ENCODE measurements at places on chromosomes 16 and 17.

DNA sequence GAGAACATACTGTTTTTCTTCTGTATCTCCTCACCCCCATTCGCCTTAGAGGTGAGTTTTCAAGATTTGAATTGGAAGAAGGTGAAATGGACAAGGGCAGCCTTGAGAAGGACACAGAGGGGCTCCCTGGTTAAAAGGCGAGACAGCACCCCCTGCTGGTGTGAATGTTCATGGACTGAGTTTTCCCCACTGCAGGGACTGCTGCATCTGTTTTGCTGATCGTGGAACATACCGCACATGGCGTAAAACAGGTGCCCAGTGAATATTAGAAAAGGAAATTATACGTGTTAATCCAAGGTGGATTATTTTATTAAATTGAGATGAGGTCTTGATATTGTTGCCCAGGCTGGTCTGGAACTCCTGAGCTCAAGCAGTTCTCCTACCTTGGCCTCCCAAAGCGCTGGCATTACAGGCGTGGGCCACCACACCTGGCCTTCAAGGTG lies 54.5 kb downstream of the NDE1 start:
- peak; percentile 57 for DNase-seq

- no peak for DNase-seq
Observed at GRCh38 chr16:31148281-31148728, 1.6 kb downstream of the PRSS36 start.

DNA sequence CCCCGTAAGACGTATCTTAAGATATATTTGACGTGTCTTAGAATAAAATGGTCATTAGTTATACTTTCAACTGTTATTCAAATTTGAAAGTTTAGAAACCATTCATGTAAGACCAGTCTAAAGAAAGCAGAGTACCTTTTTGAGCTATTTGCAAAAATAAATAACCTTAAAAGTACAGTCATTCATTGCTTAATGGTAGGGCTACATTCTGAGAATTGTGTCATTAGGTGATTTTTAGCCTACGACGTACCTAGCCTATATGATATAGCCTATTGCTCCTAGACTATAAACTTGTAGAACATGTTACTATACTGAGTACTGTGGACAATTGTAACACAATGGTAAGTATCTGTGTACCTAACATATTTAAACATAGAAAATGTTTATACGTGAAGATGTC lies 139.2 kb downstream of the PHKB start:
- DNase-seq: no peak

DNA sequence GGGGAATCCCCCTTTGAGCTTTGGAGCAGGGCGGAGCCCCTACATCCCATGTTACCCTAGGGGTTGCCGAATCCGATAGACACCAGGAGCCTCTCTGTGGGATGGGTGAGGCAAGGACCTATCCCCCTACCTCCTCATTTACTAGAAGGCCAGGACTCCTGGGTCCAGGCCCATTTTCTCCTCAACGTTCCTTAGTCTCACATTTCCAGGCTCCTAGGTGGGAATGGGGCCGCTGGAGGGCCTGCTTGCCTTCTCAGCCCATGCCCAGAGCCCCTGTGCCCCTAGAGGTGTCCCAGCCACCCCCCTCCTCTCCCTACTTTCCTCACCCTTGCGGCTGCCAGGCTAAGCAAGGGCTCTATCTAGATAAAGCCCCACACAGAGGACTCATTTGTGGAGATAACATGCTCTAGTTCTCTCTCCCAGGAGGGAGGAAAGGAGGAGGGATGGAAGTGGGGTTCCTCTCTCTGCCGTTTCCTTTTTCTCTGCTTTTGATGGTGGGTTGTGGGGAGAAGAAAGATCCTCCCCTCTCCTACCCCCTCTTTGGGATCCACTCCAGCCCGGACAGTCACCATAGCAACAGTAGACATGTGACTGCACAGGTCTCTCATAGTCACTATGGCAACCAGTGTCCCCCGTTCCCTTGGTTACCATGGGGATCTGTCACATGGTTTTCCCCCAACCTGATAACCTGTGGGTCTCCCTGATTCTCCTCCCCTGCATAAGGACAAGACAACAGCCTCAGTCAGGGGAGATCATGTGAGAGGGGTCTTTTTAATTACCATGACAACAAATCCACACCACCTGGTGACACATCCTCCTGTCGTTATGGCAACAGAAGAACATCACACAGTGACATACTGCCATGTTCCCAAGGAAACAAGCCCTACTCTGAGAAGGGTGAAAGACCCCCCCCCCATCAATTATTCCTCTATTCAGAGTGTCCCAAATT lies 5.2 kb downstream of the CACNA1G start:
- DNase-seq: no peak

DNA sequence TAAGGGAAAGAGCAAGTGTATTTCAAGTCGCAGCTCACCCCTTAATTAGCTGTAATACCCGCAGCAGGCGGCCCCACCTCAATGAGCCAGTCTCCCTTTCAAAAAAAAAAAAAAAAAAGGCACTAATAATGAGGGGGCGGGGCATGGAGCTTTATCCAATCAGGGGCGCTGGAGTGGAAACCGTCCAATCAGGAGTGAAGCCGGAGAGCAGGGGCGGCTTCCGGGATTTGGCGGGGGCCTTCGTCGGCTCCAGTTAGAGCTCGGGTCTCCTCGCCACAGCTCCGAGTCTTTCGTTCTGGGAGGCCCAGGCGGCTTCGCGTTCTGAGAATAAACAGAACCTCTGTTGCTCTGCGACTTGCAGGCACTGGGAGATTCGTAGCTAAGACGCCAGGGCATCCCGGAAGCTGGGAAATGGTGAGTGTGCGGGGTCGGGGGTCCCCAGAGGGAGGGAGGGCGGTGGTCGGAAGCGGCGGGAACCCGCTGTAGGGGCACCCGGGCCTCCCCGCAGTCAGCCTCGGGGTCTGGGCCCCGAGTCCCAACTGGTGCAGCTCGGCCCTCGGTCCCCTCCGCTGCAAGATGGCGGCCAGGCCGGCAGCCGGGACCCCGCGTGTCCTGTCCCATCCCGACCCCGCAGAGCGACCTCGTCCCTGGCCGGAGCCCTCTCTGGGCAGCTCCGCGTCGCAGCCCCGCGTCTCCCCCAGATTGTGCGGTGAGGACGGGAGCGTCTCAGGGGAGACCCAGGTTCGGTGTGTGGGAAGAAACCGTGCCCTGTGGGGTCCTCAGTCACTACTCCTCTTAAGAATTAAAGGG lies at the start of gene ZNF267:
Gene ZNF267, plus strand, starts transcription at position 252 of the 810 bp plus-strand sequence. Its CDS starts 160 bp downstream, at position 412.
- peak; percentile 87 for DNase-seq

DNA sequence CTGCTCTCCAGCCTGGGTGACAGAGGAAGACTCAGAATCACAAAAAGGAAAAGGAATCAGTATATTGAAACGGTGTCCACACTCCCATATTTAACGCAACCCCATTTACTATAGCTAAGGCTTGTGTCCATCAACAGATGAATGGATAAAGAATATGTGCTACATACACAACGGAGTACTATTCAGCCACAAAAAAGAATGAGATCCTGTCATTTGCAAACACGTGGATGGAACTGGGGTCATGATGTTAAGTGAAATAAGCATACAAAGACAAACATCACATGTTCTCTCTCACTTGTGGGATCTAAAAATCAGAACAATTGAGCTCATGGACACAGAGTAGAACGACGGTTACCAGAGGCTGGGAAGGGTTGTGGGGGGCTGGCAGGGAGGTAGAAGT lies 55.1 kb downstream of the ZNF778 start:
- DNase-seq: no peak

GRCh38 chr17:2693561-2694380 lies 17.8 kb downstream of the CLUH start:
- DNase-seq: no peak

DNA sequence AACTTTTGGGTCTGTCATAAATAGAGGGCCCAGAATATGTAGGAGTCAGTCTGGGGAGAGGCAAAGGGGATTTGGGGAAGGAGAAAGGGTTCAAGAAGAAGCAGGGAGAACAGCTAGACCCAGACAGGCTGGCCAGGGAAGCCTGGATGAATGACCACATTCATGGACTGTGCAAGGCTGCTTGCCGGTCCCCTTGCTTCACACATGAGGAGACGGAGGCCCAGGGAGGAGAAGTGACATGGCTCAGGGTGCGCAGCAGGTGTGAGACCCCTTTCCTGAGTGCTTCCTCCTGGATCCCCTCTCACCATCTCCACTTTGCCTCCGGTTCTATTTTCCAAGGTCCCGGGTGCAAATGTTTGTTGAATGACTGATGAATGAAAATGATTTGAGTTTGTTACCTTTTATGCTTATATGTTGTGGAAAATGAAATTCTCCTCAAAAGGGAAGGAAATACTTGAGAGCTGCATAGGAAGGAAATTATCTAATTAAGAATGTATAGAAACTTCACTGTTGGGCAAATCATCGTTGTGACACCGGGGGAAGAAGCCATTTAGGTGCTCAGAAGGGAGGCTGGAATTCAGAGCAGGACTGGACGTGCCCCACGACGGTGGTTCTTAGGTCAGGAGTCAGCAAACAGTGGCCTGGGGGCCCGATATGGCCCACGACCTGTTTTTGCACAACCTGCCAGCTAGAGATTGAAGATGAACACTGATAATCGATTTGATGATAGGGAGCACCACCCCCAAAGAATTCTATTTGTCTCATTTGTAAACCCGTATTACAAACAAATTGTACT lies 559 bp downstream of the ITGAM start:
- DNase-seq: no peak

GRCh38 chr16:50463581-50464324 lies 84.4 kb upstream of the NKD1 start:
- DNase-seq: no peak

- no peak for DNase-seq
Observed at GRCh38 chr16:35734728-35735402, 2275.5 kb downstream of the TP53TG3F start.

DNA sequence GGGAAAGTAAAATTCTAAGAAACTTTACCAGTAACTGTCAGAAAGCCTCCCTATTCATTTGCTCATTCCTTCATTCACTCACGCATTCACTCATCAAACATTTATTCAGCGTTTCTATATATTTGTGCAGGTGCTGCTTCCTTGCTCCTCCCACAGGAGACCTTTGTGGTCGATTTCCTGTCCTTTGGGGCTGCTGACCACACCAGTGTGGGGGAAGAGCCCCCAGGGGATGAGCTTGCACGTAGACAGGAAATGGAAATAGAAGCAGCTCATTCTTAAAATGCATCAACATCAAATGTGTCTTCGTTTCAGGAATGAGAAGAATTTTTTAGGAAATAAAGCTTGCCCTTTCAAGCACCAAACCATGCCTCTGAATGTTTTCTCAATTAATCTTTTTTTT lies 9.6 kb downstream of the PIK3R6 start:
- DNase-seq: no peak

- DNase-seq: no peak
Observed at GRCh38 chr16:642189-643049, 791 bp downstream of the MCRIP2 start.

- DNase-seq: no peak
Observed at GRCh38 chr17:49379926-49380325, 17.9 kb upstream of the ZNF652 start.

GRCh38 chr16:67198238-67198734 lies 645 bp upstream of the ELMO3 start:
- DNase-seq: no peak

DNA sequence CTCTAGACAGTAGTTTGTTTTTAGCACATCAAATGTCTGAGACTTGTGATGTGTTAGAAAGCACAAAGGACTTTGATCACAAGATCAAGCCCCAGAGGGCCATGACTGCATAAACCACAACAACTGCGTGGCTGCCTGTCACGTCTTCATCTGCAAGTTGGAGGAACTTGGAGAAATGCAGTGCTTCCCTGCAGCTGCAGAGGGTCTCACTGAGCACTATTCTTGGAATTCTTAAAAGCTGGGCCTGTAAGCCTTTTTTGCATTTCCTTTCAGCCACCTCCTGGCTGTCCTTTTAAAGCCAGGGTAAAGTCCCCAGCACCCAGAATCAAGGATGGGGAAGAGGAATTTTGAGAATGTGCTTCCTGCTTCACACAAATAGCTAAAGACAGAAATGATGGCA lies 431.3 kb downstream of the MAF start:
- DNase-seq: no peak

GRCh38 chr17:56593086-56593645 lies 333 bp upstream of the NOG start:
- peak; percentile 66 for DNase-seq

DNA sequence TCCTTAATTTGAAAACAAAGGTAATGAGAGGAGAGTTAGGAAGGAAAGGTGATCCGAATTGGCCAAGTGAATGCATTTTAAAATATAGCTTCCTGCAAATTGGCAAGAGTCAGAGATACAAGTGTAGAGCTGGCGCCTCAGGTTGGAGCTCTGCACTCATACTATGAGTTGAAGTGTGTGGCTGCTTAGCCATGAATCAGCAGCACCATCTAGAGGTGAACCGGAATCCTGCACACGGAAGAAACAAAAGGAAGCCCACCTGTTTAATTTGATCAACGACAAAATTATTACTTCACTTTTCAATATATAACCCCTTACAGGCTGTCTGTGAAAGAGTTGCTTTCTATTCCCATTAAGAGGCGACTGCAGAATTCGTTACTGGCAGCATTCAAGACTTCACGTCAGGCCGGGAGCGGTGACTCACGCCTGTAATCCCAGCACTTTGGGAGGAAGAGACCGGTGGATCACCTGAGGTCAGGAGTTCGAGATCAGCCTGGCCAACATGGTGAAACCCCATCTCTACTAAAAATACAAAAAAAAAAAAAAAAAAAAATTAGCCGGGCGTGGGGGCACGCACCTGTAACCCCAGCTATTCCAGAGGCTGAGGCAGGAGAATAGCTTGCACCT lies 1253.7 kb upstream of the CDH8 start:
- peak; percentile 4 for DNase-seq

GRCh38 chr17:17001076-17001777 lies 29.3 kb upstream of the TNFRSF13B start:
- DNase-seq: no peak

- DNase-seq: peak; percentile 12
Observed at GRCh38 chr16:81018496-81018895, 11.5 kb downstream of the CENPN start.

DNA sequence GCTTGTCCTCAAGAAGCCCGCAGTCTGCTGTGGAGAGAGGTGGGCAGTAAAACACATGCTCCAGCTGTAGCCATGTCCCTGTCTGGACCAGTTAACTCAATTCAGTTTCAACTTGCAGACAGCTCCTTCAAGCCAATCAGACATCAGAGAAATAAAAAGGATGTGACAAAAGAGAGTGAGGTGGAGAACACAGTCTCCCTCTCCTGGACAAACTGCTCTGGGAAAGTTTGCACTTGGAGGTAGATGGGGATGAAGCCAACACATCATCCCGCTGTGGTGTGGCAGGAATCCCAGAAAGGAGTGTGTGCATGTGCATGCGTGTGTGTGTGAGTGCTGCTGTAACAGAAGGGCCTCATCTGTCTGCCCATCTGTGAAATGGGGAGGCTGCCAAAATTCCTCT lies 358.6 kb upstream of the ASIC2 start:
- DNase-seq: no peak
